NCI-H1436 treated with DMSO at 0.1 percent for 48 hours (cell line): ENCODE measurements at places on chromosomes 2 and 18.
A peak's percentile ranks its signal among the peaks of the same experiment; 100 is the strongest.

GRCh38 chr2:112680666-112681101 is 34.9 kb downstream of the SLC20A1 start:
- DNase-seq = no peak

- no peak for DNase-seq
Observed at GRCh38 chr18:61732854-61733253, 160.0 kb downstream of the RNF152 start.

DNA sequence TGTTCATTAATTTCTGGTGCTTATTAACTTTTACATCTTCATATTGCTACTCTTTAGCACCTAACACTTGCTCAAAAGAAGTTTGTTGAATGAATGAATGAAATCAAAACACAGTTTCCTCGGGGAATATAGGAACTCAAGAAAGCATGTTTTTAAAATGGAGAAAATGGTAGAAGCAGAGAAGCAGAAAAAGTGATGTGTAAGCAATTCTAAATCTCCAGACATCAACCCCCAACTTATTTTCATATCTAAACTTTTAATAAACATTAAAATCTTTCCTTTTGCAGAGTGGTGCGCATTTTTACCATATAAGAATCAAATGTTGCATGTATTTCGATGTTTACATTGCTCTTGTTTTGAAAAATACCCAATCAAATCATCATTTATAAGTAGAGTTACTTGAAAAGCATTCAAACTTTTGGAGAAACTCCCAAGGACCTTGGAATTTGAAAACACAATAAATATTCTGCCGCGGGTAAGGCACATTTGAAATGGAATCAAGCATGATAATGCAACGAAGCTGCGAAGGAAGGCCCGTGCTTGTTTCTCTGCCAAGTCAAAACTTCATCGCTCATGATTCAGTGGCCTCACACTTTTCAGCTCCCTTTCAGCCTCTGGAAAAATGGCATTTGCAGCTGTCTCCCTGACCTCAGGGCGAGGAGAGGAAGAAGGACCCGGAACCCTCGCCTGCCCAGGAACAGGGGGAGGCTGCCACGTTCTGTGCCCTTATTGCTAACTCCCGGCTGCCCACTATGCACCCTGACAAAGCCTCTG is 26.7 kb upstream of the SMIM21 start:
- no peak for DNase-seq

GRCh38 chr18:3648641-3649040 is 198.7 kb downstream of the TGIF1 start:
- DNase-seq = no peak

DNA sequence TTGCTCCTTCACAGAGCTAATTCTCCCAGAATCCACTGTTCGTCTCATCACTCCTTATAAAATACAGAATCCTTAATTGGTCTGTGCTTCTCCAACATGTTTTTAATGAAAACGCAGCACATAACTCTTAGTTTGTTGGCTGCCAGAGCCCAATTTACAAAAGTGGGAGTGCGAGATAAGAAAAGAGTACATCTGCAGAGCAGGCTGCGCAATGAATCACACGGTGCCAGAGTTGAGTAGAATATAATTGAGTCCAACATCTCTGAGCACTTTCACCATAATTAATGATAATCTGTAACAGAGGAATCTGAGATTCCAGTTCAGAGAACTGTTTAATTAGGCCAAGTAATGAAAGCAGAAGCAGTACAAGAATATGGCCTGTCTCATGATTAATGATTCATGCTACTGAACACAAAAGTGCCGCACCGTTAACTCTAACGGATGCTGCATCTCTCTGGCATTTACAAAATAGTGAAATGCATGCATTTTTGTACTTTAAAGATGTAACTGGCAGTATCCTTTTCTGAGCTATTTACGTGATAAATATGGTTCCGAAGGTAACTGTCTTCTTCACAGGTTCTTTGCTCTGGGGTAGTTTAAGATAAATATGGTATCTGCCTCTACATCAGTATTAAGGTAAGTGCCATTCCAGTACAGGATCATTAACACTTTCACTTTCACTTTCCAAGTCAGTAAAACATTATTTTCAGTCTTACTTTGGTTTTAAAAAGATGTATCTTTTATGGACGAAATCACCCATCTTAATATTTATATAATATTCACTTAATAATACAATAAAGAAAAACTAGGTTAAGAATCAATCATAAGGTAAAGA is 785.6 kb downstream of the NR4A2 start:
- DNase-seq = no peak

DNA sequence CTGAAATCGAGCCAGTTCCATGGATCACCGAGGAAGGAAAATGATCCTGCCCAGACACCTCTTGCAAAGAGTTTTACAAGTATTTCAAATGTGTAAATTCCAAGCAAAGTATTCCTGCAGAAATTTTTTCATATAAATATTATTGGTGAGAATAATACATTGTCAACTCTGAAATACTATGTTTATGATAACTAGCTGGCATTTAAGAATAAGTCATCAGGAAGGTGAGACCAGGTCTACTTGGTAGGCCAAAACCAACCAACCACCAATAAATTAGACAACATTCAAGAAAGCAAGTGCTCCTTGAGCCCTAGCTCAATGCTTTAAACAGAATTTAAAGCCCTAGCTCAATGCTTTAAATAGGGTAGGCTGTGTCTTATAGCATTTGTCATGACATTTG is 21.7 kb downstream of the SCN7A start:
- no peak for DNase-seq

GRCh38 chr18:11269257-11269656 is 119.9 kb upstream of the PIEZO2 start:
- no peak for DNase-seq

DNA sequence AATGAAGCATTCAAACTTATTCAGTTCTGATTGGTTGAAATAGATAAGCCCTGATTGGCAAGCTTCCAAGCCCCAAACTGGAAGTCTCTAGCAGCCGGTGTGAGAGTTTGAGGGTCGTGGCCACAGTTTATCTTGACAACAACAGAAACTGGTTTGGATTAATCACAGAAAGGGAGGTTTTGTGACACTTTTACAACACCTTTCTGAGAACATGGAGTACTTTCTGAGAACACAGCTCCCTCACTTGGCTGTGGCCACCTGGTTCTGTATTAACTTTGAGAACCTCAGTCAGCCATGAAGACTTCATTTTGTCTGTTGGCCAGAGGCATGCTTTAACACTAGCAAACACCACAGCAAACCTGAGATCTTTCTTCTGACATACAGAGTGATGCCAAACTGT is 280.7 kb upstream of the VWC2L start:
- DNase-seq = no peak

DNA sequence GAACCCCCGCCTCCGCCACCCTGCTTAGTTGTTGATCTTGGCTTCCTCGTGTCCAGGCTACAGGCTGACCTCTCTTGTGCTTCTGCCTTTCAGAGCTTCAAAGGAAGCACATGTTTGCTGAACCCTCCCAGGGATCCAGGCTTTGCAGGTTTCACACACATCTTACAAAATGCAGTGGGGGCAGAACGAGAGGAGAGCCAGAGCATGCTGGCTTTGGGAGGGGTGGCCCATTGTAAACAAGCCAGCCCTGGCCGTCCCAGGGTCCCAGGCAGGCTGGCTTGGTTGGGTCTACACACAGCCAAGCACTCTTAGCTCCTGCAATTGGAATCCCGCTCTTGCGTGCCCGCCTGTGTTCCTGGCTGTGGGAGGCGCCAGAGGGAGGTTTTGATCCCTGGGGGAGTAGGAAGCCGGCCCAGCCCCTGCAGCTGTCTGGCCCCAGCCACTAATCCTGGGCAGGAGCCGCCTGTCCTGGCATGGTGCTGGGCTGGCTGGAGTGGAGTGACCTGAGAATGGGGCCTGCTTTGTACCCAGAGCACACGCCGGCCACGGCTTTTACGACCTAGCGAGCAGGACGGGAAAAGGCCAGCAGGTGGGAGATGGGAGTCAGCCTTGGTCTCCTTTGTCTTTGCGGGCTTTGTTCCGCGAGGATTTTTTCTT is 53.9 kb downstream of the SH3BP4 start:
- no peak for DNase-seq

DNA sequence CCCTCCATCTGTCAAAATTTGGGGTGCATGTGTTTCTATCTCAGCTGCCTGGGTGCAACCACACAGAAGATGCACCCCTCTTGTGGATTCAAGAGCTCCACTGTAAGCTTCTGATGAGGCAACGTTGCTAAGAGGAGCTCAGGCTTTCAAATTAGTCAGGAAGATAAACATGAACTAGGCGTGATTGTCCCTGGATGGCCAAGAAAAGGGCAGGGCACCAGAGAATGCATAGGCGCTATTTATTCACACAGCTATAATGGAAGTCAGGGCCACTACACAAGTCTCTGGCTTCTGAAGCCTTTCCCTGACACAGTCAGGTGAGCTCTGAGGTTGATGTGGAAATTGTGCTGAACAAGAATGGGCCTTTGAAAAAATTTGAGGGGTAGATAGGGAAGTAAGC is 1466.0 kb upstream of the CELF4 start:
- no peak for DNase-seq

GRCh38 chr2:163175294-163175693 is 336.7 kb upstream of the KCNH7 start:
- no peak for DNase-seq

GRCh38 chr2:200259577-200259957 is 46.9 kb upstream of the SPATS2L start:
- peak; percentile 75 for DNase-seq

- DNase-seq = no peak
Observed at GRCh38 chr2:65137197-65137775, 7.4 kb upstream of the RAB1A start.

- no peak for DNase-seq
Observed at GRCh38 chr18:40360558-40360957, 1594.5 kb upstream of the PIK3C3 start.

- DNase-seq = no peak
Observed at GRCh38 chr2:35080231-35080910, 1275.2 kb upstream of the CRIM1 start.

- DNase-seq = no peak
Observed at GRCh38 chr2:177598326-177599138, 206.0 kb downstream of the AGPS start.

GRCh38 chr2:38750011-38750890 is 910 bp downstream of the SRSF7 start:
- no peak for DNase-seq

DNA sequence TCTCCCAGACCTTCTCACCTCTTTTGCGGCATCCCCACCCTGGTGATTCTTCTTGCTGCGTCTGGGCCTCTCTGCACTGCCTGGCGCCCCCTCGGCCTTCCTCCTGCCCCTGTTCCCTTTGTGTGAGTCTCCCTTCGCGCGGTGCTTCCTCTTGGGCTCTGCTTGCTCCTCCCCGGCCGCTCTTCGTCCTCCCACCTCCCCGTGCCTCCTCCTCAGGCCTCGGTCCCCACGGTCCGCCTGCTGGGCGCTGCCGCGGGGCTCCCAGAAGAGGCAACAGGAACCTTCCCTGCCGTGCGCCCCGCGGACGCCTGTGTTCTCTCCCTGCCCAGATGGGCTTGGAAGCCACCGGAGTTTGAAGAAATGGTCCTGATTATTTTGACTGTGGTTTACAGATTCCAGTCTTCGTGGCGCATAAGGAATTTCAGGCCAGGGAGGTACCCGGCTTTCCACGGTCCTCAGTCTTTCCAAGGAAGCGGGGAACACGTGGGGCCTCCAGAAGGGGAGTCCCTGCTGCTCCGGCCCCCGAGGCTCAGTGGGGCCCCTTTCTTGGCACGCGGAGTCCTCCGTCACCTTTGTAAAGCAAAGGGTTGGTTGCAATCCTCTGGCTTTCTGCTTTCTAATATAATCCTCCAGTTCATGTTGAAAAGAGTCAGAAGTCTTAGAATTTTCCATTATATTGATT is 13.1 kb downstream of the RNU2-63P start:
- no peak for DNase-seq

GRCh38 chr2:241200822-241201395 is 12.4 kb downstream of the ANO7 start:
- DNase-seq = no peak

GRCh38 chr2:78263571-78263970 is 741.4 kb upstream of the LRRTM4 start:
- DNase-seq = no peak

DNA sequence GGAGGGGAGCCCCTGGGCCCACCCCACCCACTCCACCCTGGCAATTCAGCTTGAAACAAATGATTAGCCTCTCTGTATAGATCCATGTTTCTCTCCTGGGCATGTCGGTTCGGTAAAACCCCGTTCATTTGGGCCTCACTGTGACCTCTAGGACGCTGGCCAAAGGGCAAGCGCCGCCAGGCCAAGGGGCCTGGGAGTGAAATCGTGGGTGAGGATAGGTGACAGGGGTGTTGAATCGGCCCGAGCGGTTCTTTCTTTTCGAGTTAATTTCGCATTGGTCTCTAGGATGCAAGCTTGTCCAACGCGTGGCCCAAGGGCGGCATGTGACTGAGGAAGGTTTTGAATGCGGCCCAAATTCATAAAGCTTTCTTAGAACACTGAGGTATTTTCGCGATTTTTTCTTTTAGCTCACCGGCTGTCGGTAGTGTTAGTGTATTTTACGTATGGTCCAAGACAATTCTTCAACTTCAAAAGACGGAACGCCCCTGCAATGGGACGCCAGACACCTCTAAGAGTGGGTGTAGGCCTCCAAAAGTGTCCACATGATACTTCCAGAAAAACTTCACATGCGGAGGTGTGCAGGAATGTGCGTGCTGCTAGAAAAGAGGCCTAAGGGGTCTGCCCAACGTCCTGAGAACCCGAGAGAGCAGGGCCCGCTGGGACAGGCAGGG is 9.8 kb upstream of the ARID5A start:
- DNase-seq = no peak

GRCh38 chr2:40317761-40318160 is 134.1 kb downstream of the SLC8A1 start:
- DNase-seq = no peak

DNA sequence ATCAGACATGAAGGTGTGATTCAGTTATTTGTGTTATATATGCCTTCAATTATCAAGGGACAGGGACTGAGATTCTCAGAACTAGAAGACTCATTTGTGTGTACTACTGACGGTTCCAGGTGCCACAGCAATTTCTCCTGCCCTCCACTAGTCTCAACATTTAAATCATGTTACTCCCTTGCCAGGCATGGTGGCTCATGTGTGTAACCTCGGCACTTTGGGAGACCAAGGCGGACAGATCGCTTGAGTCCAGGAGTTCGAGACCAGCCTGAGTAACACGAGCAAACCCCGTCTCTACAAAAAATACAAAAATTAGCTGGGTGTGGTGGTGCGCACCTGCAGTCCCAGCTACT is 1.1 kb downstream of the CNDP2 start:
- DNase-seq = no peak
